ENCODE measurements at places on chromosomes 5 and 9.

- no peak for DNase-seq
Measured at GRCh38 chr5:145316282-145316681, 518.9 kb downstream of the PRELID2 start.

DNA sequence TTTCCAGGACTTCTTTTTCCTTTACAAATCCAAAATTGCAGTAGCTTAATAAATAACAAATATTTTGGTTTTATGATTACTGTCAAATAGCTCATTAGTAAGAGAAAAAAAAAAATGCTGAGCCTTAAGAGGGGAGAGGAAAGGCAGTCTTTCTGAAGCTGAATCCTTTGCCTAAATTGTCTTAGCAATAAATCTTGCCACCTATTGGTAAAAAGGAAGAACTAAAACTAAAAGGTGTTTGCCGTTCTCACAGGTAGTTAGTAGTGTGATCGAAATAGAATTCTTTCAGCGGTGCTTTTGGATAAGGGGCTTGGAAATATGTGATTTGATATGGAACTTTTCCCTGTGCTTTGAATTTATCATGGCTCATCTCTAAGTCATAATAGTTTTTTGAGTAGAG is 31.2 kb downstream of the PIK3R1 start:
- no peak for DNase-seq

GRCh38 chr9:70954126-70954525 is 167.3 kb downstream of the TRPM3 start:
- no peak for DNase-seq

DNA sequence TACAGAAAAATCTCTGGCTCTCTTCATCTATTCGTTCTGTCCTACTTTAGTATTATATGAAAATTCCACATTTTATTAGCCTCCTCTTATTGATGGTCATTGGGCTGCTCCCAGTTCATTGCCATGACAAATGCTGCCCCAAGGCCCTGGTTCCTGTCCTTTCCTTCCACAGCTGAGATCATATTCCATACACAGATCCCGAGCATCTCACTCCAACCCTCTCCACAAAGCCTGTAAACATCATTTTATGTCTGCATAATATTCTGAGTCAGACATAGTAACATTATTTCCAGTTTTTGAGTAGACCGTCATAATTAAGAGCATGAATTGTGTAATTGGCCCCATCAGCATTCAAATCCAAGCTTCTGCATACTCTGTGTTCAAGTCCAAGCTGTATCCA is 86.3 kb downstream of the MVB12B start:
- DNase-seq, result no peak

DNA sequence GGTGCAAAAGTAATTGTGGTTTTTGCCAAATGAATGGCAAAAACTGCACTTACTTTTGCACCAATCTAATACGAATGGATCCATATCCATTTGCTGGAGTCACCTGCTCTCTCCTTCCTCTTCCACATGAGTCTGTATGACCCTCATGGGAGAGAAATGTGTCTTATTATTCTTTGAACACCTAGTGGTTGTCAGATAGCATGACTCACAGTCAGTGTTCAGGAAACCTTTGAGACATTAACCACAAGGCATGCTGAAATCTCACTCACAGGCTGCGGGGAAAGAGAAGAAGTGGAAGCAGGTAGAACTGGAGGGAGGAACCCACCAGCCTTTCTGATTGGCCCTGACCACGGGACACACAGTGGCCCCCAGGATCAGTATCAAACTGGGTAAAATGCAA is 222.8 kb upstream of the KLF4 start:
- no peak for DNase-seq

DNA sequence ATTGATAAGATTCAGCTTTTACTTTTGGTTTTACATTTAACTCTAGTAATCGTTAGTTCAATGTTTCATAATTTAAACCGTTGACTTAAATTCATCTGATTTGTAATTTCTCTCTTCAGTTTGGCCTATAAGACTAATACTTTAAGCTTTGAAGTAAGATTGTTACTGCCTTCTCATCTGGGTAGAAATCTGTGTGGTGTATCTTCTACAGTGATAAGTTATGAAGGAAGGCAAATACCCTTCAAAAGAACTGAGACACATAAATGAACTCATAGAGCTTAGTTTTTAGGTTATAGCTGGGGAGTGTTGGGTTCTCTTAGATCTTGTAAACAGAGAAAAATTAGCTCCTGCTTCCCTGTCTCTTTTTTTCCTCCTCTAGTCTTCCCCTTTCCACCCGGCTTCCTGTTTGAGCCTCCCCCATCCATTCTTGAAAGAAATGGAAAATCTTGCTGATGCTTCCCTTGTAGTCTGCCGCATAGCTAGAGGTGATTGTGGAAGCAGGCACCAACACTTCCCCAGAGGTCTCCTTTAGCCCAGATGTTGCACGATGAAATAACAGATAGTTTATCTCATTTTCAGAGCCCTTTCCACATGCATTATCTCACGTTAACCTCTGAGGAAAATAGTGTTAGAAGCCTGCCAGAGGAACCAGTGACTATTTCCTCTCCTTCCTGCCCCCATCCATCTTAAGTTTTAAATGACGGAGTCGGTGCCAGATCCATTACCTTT is 2.0 kb upstream of the F2RL2 start:
- DNase-seq, result no peak

GRCh38 chr5:66538126-66538525 is 58.1 kb upstream of the MAST4 start:
- DNase-seq, result no peak

DNA sequence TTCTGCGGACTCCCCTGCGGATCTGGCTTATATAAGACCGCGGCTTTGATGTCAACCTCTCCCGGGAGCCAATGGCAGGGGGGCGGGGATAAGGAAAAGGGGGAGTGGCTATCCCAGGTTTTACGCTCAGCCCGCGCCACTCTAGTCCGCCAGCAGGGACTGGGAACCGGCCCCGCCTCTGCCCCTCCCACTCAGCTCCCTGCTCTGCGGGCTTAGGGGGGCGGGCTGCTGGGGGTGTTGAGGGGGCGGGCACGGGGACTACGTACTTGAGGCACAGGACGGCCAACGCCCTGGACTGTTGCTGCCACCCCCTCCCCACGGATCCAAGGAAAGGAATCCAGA is at the start of gene HAND1:
HAND1 (minus strand) TSS at position 4 of the 342 bp plus-strand sequence. CDS start 219 bp downstream, outside the sequence.
- no peak for DNase-seq

- no peak for DNase-seq
Measured at GRCh38 chr9:136659861-136660784, 2.6 kb upstream of the EGFL7 start.

DNA sequence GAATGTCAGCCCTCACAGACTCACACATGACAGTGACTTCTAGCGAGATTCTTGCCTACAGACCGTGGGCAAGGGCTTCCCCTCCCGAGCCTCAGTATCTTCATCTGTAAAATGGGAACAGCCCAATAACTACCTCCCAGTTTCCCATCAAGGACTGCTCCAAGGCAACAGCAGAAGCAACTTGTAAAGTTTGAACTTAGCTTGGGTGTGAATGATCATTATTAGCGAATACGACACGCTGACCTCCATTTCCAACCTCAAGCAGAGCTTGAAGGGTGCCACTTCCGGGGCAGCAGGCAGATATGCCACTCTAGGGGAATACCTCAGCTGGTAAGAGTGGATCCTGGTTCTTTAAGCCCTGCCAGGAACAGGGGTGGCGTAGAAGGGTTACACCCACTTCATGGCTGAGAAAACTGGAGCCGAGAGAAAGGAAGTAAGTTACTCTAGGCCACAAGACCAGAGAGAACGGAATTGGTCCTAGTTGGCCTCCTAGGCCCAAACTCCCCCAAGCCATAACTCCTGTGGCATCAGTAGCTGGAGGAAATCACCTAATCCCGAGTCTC is 2.0 kb downstream of the RNF44 start:
- DNase-seq, result no peak

- no peak for DNase-seq
Measured at GRCh38 chr9:136057236-136058081, 37.6 kb downstream of the NACC2 start.

- no peak for DNase-seq
Measured at GRCh38 chr9:95580812-95581761, 64.3 kb upstream of the PTCH1 start.

Measured in activated naive CD4-positive, alpha-beta T cell (primary cell).